ENCODE measurements at places on chromosomes 11 and 22. TPM values are rescaled to one million over a fixed set of nuclear protein-coding genes. Genes with fewer than 3 reads are reported as not detected.

The IL10RA gene
- total RNA-seq = 398 TPM

The EHF gene
- total RNA-seq = not detected

- DNase-seq = peak; percentile 9
These were observed 437.8 kb upstream of the CCDC90B start for GRCh38 chr11:83723999-83724398.

DNA sequence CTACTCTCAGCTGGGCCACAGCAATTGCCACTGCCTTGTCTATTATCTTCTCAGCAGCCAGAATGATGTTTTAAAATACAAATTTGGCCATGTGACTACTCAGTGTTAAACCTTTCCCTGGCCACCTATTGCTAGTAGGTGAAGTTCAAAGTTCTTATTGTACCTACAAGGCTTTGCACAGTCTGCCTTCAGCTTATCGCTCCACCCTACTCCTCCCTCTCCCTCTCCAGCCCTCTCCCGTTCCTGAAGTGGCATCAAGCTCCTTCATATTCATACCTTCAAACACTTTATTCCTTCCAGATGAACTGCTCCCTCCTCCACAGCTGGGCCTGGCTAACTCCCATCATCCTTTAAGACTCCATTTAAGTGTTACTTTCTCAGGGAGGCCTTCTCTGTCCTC is 37.3 kb downstream of the OR10A6 start:
- DNase-seq = no peak

DNA sequence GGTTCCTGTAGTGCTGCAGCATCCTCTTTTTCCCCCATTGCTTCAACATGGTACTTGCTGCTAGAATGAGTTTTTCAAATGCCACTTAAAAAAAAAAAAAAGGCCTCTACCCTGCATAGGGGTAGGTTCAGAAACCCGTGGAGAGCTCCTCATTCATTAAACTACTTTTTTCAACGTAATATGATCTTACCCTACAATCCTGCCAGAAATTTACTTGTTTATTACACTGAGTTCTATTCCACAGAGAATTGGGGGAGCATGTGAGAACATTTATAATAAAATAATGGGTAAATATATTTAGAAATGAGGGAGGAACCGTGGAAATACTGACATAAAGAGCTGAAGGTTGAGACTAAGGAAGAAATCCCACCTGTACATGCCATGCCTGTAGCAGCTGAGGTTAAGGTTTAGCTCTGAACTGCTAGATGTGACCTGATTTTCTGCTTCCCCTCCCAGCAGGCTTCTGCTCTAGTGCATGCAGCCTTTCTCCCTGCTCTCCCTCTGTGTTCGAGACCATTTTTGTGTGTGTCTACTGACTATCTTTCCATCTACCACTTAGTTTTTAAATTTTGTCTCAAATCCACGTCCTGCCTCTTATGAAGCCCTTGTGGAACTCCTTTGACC is 225.7 kb downstream of the DDX10 start:
- DNase-seq = no peak

All from CD4-positive, alpha-beta memory T cell (primary cell).